NB4 (cell line): ENCODE measurements at places on chromosomes 4 and X.

- no peak for DNase-seq
Measured at GRCh38 chr4:82367438-82368097, 6.2 kb downstream of the HNRNPD start.

DNA sequence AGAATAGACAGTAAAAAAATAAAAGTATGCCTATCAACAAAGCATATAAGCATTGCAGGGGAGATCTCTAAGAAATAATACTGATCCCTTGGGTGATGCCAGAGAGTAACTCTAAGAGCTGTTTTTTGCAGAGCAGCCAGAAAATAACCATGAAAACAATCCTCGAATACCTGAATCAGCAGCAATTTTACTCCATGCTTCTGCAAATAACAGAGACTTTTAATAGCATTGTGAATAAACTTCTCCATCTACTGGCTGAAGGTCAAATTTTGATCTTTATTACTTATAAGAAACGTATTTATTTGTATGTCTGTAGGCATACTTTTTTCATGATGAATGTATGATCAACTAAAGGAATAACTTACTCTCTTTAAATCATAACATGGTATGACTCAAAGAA is 334.5 kb downstream of the GALNTL6 start:
- no peak for DNase-seq

DNA sequence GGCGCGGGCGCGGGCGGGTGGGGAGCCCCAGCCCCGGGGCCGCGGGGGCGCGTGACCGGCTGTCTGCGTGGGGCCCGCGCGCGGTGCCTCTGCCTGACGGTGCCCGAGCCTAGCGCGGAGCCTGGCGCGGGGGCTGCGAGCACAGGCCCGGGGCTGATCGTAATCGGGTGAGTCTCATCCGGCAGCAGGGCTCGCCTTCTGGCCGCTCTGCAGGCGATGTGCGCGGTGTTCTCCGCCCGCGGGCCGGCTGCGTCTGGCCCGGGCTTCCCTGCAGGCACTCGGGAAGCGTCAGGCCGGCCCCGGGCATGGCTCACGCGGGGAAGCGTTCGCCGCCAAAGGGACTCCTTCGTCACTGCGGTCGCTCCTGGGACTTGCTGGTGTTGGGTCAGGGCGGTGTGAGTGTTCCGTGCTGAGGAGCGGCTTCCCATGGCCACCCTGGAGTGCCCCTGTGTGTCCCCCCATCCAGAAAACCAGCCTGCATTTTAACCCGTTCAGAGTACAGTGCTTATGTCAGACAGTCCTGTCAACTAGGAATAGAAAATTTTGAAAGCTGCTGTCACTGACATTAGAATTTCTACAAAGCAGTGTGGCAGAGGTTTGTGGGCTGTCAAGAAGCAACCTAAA is 40.6 kb downstream of the FAM149A start:
- no peak for DNase-seq

DNA sequence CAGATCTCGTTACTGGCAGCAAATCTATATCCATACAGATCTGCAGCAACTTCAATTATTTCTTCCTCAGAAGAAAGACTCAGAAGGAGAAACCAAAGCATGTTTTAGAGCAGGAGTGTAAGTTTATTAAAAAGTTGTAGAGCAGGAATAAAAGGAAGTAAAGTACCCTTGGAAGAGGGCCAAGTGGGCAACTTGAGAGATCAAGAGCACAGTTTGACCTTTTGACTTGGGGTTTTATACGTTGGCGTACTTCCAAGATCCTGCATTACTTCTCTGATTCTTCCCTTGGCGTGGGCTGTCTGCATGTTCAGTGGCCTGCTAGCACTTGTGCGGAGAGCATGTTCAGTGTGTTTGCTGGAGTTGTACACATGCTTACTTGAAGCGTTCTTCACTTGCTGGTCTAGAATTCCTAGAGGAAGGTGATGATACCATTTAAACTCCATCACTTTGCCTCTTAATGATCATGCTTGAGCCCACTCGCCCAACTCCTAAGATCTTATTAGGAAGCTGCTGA is 1114.7 kb upstream of the PABPC4L start:
- no peak for DNase-seq

- peak; percentile 1 for DNase-seq
Measured at GRCh38 chr4:144906181-144906925, 191.6 kb downstream of the ANAPC10 start.

DNA sequence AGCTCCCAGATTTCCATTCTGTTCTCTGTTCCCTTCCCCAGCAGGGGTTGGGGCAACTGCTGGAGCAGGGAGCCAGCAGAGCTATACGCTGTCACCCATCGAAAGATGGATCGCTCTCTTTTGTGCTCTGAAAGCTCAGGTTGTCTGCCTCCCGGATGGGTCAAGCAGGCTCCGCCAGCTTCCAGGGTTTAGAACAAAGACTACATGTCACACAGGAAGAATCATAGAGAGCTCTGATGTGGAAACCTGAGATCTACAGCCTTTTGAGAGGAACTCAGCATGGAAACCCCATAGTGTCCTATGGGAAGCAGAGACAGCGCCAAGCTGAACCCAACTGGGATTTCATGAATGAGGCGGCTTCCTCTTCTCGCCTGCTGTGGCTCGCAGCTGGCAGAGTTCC is 205.4 kb downstream of the HS3ST1 start:
- no peak for DNase-seq

DNA sequence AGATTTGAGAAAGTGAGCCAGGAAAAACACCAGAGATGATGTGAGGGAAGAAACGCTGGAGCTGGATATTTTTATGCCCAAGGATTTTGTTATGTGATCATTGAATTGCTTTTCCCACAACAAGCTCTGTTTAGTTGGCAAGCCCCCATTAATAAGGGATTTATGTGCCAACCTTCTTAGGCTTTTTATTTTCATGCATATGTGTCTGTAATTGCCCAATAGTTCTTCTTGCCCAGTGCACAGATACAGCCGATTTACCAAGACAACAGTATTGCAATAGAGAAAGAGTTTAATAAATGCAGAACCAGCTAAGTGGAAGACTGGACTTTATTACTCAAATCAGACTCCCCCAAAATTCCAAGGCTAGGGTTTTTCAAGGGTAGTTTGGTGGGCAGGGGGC is 57.7 kb downstream of the TRIM2 start:
- no peak for DNase-seq
